ENCODE measurements at places on chromosomes 7 and 10. TPM values are rescaled to one million over a fixed set of nuclear protein-coding genes. Genes with fewer than 3 reads are reported as not detected.
A peak's percentile ranks its signal among the peaks of the same experiment; 100 is the strongest.

DNA sequence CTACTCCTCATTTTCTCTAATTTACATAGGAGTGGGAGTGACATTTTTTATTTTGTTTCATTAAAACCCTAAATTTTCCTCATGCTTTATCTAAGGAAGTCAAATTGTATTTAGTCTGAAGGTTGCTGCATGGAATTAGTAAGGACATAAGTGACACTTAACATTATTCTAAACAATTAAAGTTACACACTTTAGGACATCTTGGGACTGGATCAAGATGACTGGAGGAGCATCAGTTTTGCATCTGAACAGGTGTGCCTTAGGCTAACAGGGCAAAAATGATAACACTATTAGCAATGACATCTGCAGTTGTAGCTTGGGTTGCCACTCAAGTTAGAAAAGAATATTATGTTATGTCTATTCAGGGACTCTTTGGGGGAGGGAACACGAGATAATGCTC is 199.4 kb downstream of the HDAC9 start:
- no peak for ATAC-seq

GRCh38 chr7:158123753-158124152 is 463.9 kb downstream of the PTPRN2 start:
- no peak for ATAC-seq

- no peak for ATAC-seq
These were observed 64.7 kb downstream of the MKX start for GRCh38 chr10:27680691-27681605.

- ATAC-seq: no peak
These were observed 37.2 kb downstream of the CHN2 start for GRCh38 chr7:29231671-29232232.

DNA sequence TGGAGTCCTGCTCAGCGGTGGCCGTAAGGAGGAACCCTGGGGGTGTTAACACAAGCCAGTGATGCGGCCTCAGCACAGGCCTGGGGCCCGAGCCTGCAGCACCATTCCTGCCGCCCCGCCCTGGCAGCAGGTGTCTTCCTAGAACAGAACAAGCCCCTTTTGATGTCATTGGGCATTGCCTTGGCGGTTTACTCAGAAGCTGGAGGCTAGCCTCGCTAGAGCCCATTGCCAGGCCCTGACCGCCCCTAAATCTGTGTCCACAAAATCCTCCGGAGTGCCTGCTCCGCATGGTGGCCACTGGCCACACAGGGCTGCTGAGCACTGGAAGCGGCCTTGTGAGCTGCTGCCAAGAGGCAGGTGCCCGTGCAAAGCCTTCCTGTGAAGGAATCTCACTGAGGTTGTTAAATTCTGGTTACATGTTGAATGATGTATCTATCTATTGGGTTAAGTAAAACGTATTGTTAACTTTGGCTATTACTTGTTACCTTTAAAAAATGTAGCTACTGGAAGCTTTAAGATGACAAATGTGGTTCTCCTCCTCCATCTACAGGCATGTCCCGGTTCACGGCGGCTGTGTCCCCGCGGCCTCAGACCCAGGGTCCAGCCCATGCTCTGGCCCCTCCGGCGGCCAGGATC is 1.2 kb upstream of the INPP5A start:
- no peak for ATAC-seq

DNA sequence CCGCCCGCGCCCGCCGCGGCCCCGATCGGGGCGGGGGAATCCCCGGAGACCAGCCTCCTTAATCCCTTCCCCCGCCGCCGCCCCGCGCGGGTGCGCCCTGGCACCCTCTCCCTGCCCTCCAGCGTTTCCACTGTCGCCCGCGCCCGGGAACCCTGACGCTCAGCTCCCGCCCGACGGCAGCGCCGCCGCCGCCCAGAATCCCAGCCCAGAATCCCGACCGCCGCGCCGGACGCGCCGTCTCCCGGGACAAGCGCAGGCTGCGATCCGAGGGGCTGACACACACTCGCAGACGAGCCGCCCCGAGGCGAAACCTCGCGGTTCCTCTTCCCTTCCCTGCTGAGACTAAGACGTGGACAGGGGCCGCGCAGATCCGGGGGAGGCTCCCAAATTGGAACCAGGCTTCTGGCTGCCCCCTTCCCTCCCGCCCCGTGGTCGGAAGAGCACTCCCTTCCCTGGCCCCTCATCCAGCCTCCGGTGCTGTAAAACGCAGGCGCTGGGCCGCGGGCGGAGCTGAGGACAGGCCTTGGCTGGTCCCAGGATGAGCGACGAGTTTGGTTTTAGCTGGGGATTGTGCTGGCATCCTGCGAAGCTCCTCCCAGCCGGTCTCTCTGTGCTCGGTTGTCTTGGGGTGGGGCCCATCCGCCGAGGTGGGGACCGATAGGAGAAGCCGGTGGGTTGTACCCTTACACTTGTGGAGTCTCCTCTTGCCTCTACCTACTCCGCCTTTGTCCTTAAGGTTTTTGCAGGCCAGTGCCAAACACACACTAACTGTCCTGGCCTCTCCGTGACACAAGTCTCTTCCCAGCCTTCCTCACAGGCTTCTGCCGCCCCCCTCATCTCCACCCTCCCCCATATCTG is 1.1 kb downstream of the MARVELD1 start:
- ATAC-seq: peak; percentile 70

- ATAC-seq: no peak
These were observed 9.2 kb downstream of the JMJD1C start for GRCh38 chr10:63456437-63457210.

DNA sequence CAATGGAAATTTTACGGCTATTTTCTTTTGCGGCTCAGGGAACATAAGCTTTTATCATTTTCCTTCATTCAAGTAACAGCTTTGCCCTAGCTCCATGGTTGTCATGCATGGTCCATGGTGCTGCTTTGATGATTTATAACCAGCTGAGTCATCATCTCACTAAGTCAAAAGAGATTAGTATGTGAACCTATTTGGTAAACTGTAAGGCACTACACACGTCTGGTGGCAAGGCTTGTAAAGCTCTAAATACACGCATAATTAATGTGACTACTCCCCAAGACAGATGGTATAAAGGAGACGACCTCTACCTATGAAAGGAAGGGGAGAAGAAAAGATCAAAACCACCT is 340.2 kb downstream of the KCNMA1 start:
- no peak for ATAC-seq

DNA sequence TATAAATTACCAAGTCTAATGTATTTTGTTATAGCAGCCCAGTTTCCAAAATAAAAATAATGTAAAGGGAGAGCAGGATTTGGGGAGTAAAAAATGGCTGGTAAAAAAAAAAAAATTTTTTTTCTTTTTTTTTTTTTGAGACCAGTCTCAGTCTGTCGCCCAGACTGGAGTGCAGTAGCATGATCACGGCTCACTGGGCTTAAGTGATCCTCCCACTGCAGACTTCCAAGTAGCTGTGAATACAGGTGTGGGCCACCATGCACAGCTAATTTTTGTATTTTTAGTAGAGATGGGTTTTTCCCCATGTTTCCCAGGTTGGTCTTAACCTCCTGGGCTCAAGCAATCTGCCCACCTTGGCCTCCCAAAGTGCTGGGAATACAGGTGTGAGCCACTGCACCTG is 4.8 kb upstream of the LSM8 start:
- no peak for ATAC-seq

- ATAC-seq: no peak
These were observed 10.5 kb upstream of the ZNF212 start for GRCh38 chr7:149228831-149229471.

DNA sequence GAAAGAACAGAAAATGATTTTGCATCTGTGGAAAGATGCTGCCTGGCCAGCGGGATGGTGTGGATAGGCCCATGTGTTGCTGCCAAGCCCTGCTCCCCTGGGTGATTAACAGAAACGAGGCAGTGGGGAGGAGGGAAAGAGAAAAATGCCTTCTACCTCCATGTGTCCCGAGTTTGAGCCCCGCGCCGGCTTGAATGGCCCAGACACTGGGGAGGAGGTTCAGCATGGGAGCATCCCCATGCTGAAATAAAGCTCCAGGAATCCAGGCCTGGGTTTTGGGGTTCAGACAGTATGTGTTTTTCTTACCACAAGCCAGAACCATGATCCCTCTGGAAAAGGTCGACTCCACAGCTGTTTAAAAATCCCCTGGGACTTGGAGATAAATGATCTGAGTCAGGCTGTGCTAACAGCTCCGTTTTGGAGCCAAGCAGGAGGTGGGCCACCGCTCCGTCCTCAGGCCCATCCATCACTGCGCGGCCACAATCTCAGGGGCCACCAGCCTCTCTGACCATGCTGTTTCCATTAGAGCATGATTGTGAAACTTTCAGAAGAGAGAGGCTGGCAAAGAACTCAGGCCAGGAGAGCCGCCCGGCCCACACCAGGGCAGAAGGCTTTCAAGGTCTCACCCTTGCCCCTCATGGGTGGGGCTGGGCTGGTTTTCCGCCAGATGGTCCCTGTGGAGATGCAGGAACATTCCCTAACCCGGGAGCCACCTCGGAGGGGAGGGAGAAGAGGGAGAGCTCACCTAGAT is 299.7 kb downstream of the ZEB1 start:
- peak; percentile 75 for ATAC-seq

DNA sequence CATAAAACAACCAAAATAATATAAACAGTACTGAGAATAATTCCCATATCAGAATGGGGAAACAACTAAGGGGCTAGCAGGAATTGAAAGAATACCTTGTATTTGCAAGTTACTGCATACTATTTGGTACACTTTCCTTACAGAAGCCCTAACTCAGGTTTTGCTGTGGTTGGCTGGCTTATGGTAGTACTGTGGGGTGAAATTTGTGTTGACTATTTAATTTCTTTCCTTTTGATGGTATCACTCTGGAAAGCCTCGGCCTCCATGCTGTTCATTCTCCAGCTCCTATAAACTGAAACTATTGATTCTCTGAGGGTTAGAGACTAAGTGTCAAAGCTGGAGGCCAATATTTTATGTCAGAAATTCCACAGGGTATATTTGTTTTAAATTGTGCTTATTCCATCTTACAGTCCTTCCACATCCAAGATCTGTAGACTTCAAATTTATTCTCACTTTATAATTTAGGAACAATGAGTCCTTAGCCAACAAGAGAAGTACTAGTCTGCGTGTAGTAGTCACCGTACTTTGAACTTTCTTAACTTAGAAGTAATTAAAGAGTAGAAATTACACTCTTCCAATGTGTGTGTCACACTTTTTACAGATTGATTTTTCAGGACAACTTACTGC is 13.4 kb downstream of the SKIDA1 start:
- no peak for ATAC-seq

DNA sequence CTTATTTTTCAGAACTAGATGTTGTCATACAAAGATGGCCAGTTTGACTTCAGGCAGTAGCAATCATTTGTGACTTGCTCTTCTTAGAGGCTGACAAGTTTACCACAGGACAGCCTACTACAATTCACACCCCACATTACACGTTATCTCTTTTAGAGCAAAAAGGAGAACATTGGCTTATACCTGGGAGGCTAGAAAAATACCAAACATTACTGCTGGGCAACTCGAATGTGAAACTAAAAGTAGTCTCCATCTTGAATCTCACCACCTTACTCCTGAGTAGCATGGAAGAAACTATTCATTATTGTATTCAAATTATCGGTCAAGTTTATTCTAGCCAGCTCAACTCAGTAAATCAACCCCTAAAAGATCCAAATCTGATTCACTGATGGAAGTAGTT is 90.7 kb upstream of the TMEM26 start:
- ATAC-seq: no peak

- ATAC-seq: no peak
These were observed 27.8 kb downstream of the FAM53B start for GRCh38 chr10:124716369-124716768.

DNA sequence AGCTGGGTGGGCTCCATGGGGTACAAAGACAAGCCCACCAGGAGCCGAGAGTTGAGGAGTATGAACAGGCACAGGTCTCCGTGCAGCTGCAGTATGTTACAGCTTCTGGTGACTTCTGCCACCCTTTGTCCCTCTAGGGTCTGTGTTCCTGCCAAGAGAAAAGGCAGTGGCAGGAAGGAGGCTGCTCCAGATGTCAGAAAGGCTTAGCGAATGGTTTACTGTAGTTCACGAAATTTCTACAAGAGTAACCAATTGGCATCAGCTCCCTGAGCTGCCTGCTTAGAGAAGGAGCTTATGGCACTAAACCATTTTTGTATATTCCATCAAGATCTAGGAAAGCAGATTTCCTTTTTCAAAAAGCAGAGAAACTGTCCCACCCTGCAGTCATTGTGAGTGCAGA is 48.2 kb upstream of the TMEM72 start:
- ATAC-seq: no peak

DNA sequence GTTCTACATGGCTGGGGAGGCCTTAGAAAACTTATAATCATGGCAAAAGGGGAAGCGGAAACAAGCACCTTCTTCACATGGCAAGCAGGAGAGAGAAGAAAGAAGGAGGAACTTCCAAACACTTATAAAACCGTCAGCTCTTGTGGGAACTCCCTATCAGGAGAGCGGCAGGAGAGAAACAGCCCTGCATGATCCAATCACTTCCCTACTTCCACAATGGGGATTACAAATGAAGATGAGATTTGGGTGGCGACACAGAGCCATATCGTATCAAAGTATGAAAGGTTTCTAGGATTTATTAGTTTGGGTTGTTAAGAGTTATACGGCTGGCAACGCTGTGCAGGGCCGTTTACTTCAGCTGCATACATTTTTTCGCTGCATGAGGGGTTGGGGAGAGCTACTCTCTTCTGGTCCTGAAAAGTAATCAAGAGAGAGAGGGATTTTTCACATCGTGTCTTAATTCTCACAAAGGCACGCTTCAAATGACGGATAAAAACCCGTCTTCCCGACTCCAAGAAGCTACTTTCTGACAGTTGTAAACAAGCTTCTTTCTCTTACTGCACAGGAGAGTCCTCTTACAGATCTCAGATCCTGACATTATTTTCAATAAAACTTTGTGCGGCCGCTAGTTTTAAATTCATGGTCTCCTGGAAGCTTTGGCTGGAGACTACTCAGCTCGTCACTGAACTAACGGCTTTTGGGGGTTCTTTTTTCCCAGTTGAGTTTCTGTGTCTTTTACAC is 751 bp upstream of the GTPBP10 start:
- no peak for ATAC-seq

GRCh38 chr7:44067064-44067951 is 1.9 kb upstream of the PGAM2 start:
- no peak for ATAC-seq

- ATAC-seq: no peak
These were observed 144.0 kb downstream of the CALN1 start for GRCh38 chr7:72268090-72268489.

GRCh38 chr10:101007099-101007711 is 7.6 kb downstream of the LZTS2 start:
- ATAC-seq: no peak

Gene LRRN3
- not detected for total RNA-seq

Gene LRRD1
- total RNA-seq: 0.13 TPM

Gene ZNF107
- 2.7 TPM for total RNA-seq

Gene IDE
- 27.7 TPM for total RNA-seq

Gene TRIM4
- 31.9 TPM for total RNA-seq

Gene FRAT1
- total RNA-seq: 5.8 TPM

Gene SPAM1
- total RNA-seq: not detected

Gene CDC14C
- not detected for total RNA-seq

Gene NEURL1
- total RNA-seq: not detected

Gene MYL10
- not detected for total RNA-seq

Gene FOXP2
- 43.3 TPM for total RNA-seq

Gene GLCCI1
- 2.8 TPM for total RNA-seq

Gene GRM8
- not detected for total RNA-seq
